ENCODE measurements at places on chromosomes 3 and 15.

DNA sequence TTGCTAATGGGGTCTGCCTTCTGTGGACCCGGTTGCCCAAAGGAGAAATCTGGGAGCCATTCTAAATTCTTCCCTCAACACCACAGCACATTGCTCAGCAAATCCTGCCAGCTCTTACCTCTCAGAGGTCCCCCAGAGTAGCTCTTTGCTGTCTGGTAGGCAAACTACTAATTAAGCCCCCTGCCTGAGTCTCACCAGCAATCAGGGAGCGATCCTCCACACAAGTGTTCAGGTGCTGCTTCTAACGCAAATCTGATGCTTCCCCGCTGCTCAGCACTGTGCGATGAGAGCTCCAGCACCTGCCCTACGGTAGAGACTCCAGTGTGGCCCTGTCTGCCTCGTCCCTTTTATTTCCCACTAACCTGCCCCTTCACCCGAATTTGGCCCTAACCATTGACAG is 60.5 kb downstream of the HCN4 start:
- DNase-seq, result no peak

DNA sequence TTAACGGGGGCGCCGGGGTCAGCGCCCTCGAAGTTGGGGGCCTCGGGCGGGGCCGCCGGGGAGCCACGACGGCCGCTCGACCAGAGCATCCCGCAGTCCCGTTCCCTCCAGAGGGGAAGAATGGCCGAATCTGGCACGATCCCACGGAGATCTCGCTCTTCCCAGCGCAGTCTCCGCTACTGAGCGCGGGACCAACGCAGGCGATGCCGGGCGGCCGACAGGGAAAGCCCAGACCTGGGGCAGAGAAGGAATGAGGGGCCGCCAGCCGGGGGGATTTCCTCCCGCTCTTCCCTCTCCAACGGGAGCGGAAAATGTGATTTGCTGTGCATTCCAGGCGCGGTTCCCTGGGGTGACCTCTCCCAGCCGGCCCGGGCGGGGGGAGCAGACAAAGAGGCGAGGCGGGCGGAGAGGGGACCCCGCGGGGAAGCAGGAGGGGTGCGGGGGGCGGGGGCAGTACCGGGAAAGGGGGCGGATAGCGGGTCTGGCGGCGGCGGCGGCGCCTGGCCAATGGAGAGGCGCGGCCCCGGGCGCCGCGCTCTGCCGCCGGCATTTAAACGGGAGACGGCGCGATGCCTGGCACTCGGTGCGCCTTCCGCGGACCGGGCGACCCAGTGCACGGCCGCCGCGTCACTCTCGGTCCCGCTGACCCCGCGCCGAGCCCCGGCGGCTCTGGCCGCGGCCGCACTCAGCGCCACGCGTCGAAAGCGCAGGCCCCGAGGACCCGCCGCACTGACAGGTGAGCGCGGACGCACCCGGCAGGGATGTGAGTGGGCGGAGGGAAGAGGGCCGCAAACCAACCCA is at the start of gene GREM1:
Gene GREM1, plus strand, starts transcription at position 579 of the 801 bp plus-strand sequence. CDS start 12,687 bp downstream, outside the sequence.
- DNase-seq, result no peak

DNA sequence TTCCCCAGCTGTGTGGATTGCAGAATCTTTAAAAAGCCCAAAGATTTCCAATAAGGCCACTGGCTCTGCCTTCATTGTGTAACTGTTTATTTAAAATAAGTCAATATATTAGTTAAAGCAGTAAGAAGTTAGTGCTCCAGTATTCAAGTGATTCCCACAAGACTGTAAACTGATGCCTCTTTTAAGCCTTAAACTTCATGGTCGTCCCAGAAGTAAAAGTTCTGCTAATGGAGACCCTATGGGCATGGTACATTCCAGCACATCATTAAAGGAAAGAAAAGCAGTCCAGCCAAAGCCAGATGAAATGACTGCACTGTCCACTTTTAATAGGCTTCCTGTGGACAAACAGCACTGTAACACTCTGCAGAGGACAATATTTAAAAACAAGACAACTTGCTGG is 512.6 kb downstream of the MECOM start:
- no peak for DNase-seq

GRCh38 chr3:133891662-133892378 is 3.9 kb downstream of the RAB6B start:
- peak; percentile 49 for DNase-seq

DNA sequence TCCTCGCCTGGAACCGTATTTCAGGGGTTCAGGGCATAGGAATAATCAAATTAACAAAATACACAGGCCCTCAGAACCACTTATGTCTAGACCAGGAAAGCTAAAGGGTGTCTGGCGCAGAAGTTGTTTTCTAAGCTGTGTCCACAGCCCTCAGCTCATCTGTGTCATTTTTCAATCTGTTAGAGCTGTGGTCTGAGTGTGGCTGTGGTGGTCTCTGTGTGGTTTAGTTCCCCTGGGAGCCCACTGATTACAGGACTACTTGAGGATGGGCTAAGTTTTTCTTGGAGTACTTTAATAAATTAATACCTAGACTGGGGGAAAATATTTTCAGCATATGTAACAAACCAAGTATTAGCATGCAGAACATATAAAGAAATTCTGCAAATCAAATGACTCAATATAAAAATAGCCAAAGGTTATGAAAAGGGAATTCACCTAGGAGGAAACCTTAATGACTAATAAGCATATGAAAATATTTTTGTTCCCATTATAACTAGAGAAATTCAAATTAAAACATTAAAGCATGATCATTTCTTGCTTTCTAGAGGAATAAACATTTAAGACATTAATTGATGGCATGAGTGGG is 186.3 kb downstream of the SATB1 start:
- DNase-seq, result no peak

GRCh38 chr3:122993124-122993978 is 34.2 kb downstream of the SEMA5B start:
- DNase-seq, result peak; percentile 53

DNA sequence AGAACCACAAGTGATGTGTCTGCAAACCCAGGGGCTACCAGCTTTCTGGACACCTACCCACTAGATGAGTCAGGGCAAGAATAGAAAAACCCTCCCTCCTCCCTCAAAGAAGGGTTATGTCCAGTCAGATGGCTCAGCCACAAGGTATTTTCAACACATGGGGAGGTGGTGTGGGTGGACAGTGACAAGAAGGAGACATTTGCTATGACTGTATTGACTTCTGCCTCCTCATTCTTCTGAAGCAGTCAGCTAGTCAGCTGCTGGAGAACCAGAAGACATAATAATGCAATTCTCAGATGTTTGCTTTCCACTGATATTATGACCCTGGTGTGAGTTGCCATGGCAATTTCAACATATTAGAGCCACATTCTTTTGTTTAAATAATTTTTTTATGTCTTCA is 66.7 kb upstream of the GOLGA8B start:
- no peak for DNase-seq

DNA sequence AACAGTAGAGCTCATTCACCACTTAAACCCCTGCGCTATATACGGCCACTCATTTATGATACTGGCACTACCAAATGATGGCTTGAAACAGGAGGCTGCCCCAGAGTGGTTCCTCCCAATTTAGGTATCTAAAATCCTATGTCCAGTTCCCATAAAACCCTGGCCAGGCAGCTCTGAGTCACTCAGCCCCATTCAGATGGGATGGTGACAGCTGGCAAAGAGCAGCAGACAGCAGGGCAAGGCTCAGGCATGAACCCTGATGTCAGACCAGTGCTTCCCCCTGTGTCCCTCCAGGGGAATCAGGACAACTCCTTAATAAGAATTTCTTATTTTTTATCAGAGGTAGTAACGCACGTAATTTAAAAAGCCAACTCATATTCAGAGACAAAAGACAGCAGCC is 77.2 kb upstream of the RNU6-1 start:
- no peak for DNase-seq

GRCh38 chr15:89329329-89330084 is 5.1 kb downstream of the POLG start:
- DNase-seq, result no peak

GRCh38 chr15:91100814-91101607 is 954 bp downstream of the SV2B start:
- DNase-seq, result no peak

DNA sequence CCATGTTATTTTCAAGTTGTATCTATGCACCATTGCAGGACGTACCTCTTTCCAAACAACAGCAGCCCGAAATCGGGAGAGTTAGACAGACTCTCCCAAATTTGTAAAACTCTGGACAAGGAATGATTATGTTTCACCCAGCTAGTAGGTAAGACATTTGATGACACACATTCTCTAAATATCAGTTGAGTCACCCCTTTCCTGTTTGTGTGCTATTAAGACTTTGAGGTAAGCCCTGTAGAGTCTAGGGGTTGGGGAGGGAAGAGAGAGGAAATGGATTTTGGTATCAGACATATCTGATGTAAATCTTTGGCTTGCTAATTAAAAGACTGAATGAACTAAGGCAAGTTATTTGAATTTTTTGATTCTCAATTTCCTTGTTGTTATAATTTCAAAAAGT is 999.0 kb downstream of the TUSC7 start:
- DNase-seq, result no peak

- DNase-seq, result no peak
Observed at GRCh38 chr3:5531741-5532290, 344.3 kb downstream of the EDEM1 start.

- DNase-seq, result no peak
Observed at GRCh38 chr3:28590216-28590615, 241.6 kb upstream of the AZI2 start.

GRCh38 chr3:41441139-41441538 is 241.8 kb downstream of the CTNNB1 start:
- DNase-seq, result no peak

DNA sequence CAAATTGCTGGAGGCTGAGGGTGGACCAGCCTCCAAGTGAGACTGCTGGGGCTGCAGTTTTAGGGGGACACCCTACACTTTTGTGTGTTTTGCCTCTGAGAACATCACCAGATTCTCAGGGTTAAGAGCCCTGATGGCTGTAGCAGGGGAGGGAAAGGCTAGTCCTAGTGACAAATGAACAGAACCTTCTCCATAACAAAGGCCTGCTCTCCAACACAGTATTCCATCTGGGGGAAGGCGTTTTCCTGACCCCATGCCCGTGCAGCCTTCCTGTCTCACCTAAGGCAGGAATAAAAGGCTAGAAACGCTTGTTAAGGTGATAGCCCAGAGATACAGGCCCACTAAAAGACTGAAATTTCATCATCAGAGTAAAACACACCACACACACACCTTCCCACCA is 50.2 kb upstream of the NSMCE3 start:
- DNase-seq, result no peak

GRCh38 chr3:11059090-11059798 is 66.7 kb downstream of the SLC6A1 start:
- peak; percentile 64 for DNase-seq

DNA sequence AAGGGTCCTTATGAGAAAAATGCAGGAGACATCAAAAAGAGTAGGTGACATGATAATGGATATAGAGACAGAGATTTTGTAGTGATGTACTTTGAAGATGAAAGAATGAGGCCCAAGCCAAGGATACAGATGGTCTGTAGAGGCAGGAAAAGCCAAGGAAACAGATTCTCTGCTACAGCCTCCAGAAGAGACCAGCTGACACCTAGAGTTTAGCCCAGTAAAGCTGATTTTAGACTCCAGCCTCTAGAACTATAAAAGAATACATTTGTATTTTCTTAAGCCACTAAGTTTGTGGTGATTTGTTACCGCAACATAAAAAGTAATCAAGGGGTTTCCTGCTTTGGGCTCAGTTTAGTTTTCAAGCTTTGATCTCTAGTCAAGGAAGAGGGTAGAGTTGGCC is 64.8 kb downstream of the STRIT1 start:
- no peak for DNase-seq

- no peak for DNase-seq
Observed at GRCh38 chr15:74400915-74401757, 32.6 kb downstream of the SEMA7A start.

GRCh38 chr3:46971742-46972141 is 4.8 kb downstream of the CCDC12 start:
- DNase-seq, result no peak

GRCh38 chr3:124322309-124322880 is 330.5 kb upstream of the ROPN1 start:
- no peak for DNase-seq

- DNase-seq, result no peak
Observed at GRCh38 chr15:71893691-71894090, 83.3 kb downstream of the NR2E3 start.

- no peak for DNase-seq
Observed at GRCh38 chr3:55880357-55880756, 393.3 kb upstream of the WNT5A start.

DNA sequence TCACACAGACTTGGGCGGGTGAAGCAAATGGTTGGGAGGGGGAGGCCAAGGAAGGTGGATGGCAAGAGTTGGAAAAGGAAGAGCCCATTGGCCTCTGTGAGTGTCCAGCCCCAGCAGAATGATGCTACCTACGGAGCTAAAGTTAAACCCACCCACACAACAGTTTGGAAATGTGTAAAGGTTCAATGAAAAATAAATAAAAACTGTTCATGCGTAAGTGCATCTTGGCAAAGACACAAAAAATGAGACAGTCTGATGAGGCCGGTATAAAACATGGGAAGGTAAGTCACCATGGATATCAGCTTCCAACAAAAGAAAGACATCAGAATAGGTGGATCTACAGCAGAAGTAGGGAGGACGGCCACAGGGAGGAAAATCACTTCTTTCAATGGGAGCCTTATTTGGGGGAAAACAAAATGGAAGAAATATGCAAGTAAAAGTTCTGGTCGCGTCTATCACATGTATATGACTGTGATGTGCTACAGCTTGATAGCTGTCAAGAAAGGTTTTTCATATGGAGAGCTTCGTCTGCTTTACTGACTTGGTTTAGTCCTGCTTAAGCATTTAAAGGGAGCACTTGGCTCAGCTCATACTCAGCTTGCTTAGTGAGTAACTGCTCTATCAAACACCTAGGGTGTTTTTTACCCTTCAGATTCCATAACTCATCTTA is 82.8 kb downstream of the TIGIT start:
- DNase-seq, result no peak
